NCI-H226 (cell line): ENCODE measurements at places on chromosomes 4 and X.

DNA sequence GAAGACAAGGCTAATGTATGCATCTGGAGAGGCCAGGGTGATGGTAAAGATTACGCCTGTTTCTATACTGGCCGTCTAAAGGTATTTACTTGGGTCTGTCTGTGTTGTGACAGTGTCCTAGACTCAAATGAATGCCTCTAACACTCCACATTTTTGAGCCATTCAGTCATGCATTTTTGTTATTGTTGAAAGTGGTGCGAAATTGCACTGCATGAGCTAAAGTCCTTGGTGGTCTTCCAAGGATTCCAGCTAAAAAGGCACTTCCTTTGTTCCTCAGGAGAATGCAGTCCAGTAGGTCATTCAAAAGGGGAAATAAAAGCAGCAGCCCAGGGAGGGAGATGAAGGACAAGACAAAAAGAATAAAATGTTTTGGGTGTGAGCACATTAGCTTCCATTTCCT lies 3.0 kb downstream of the GPC4 start:
- no peak for DNase-seq

DNA sequence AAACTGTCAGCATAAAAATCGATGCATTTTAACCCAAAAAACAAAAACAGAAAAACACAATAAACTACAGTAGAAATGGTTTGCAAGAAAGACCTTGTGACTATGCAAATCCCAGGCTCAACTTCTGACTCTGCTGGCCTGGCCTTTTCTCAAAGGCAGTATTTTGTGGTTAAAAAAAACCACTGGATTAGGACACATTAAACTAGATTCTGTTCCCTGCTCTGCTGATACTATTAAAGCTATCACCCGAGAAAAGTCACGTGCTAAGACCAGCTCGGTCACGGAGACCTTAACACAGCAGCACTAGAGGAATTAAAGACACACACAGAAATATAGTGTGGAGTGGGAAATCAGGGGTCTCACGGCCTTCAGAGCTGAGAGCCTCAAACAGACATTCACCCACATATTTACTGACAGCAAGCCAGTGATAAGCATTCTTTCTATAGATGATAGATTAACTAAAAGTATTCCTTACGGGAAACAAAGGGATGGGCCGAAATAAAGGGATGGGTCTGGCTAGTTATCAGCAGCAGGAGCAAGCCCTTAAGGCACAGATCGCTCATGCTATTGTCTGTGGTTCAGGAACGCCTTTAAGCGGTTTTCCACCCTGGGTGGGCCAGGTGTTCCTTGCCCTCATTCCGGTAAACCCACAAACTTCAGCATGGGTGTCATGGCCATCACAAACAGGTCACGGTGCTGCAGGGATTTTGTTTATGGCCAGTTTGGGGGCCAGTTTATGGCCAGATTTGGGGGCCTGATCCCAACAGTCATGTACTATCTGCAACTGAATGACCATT lies 16.1 kb downstream of the CBR4 start:
- DNase-seq, result no peak

- no peak for DNase-seq
Measured at GRCh38 chrX:24480400-24480865, 15.3 kb downstream of the PDK3 start.

DNA sequence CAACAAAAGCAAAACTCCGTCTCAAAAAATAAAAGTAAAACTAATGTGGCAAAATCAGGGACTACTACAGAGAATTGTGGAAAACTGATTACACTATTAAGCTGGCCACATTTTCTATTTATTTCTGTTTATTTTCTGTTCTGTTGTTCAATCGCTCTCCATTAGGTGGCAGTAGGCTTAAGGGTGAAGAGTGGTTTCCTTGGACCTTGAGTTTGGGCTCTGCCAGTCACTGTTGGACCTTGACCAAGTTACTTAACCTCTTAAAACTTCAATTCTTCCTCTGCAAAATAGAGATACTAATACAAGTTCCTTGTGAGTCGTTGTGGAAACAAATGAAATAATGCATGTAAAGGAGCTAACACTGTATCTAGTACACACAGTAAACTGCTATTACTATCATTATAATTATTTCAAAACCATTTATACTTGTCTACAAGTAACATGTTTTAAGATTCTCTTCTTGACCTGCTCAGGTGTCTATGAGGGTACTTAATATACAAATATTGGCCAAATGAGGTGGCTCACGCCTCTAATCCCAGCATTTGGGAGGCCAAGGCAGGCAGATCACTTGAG lies 15.2 kb downstream of the HSD17B11 start:
- peak; percentile 36 for DNase-seq

DNA sequence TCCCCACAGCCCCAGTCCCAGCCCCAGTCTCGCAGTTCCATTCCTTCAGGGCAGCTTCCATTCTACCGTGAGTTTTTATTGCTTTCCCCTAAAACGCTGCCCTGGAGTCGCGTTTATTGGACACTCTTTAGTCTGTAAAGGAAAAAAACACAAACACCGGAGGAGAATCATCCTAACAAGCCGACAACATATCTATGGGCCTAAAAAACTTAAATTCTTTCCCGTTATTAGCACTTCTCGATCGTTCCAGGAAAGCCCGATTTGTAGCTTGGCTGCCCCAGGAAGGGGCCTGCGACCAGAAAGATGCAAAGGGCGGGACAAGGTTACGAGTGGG lies 178.5 kb downstream of the CBR4 start:
- no peak for DNase-seq

DNA sequence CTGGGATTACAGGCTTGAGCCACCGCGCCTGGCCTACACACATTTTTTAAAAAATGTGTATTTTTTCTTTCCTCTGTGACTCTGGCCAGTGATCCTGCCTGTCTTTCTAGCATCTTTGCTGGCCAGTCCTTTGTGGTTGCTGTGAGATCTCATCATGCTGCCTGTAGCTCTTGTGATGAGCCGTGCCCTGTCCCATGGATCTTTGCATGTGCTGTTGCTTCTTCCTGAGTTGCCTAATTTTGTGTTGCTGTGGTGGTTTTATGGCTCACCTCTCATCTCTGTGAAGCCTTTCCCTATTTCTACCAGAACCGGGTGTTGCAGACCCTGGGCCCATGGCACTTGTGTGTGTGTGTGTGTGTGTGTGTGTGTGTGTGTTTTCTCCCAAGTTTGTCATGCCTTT lies 8.3 kb downstream of the NSD2 start:
- DNase-seq, result no peak

DNA sequence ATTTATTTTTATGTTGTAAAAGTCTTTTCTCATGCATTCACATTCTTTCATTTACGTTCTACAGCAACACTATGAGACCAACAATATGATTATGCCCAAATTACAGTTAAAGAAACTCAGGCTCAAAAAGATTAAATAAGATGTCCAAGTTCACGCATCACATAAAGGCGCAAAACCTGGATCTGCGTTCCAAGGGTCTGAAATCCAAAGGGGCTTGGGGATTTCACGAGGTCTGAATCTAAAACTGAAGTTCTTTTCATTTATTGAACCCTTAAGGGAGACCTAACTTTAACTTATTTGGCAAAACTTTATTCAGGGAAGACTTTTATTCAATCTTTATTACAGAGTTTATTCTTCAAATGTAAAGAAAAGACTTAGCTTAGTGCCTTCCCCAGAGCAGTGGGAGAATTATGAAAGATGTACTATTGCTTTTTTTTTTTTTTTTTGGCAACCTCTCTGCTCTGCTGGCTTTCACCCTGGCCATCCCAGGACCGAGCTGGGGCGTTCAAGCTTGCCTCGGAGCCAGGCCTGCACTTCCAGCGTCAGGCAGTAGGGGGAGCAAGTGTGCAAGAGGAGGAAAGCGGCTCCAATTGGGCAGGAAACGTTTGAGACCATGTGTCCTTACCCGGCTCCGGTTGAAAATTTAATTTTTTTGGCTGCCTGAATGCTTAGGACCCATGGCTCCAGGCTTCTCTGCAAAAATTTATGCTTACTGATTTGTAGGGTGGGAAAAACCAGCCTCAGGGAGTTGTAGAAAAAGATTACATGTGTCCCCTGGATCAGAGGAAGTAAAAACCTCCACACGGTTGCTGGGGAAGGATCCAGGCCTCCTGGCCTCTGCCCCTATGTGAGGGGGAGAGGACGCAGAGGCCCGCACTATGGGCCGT lies 344.3 kb upstream of the KLF3 start:
- DNase-seq, result peak; percentile 78
